ENCODE measurements at places on chromosomes 12 and 14.

DNA sequence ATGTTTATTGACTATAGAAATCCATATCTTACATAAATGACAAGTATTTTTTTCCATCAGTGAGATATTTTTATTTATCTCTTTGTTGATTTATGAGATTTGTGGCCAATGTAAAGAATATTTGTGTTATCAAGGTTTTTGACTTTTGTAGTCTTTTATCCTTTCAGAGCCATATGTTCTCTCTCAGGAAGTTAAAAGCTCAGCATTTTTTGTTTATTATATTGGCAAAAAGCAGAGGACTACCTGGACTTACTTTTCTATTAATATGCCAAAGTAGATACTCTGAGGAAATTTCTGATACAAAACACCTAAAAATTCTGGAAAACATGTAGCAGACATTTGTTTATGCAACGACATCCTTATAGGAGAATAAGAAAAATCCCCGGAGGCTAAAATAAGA is 490.3 kb downstream of the SLC6A15 start:
- DNase-seq = no peak

- no peak for DNase-seq
Measured at GRCh38 chr14:34053666-34054065, 102.8 kb upstream of the EGLN3 start.

- no peak for DNase-seq
Measured at GRCh38 chr12:58814036-58814435, 106.3 kb downstream of the LRIG3 start.

DNA sequence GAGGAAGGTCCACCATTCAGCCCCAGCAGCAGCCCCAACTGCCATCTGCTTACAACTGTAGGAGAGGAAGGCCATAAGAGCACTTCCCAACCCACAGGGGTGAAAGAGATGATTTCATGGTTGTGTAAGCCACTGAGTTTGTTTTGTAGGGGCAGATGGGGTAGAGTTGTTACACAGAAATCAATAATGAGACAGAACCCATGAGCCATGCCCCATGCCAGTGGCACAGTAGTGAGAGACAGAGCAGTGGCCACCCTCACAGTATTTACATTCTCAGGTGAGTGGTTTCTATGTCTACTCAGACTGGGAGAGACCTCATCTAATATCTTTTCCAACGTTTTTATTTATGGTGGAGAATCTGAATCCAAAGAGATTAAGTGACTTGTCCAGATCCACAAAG is 68.6 kb downstream of the NUAK1 start:
- DNase-seq = no peak

DNA sequence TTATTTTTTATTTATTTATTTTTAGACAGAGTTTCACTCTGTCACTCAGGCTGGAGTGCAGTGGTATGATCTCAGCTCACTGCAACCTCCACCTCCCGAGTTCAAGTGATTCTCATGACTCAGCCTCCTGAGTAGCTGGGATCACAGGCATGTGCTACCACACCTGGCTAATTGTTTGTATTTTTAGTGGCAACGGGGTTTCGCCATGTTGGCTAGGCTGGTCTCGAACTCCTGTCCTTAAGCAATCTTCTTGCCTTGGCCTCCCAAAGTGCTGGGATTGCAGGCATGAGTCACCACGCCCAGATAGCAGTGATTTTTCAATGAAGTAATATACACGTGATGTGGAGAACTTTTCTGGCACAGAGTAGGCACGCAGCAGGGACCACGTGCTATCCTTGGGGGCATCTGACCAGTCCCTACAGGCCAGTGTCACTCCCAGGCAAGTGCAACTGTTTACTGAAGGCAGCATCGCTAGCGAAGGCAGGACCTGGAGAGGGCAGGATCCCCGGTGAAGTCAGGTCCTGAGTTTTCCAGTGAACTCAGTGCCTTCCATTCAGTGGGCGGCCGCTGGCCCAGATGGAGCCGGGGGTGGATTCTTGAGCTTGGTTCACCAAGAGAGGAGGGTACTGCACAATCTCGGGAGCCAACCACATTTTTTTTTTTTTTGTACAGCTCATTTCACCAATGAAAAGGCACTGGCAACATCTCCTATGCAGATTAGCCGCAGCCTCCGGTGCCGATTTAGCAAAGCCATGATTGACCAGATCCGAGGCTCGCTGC is 11.1 kb upstream of the CLMN start:
- DNase-seq = no peak

- no peak for DNase-seq
Measured at GRCh38 chr14:76002383-76002782, 16.8 kb downstream of the IFT43 start.

GRCh38 chr12:33605757-33606156 is 166.1 kb upstream of the SYT10 start:
- DNase-seq = no peak

DNA sequence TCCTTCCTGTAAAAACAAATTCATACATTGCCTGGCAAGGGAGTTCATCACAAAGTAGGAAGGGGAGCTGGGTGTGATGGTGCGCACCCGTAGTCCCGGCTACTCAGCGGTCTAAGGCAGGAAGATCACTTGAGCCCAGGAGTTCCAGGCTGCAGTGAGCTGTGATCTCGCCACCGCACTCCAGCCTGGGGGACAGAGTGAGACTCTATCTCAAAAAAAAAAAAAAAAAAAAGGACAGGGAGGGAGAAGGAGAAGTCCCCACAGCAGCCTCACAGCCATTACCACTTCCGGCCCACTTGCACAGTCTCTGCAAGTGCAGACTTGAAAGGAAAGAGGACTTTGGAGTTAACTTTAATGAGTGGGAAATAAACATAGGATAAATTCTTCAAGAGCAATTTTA is 121.0 kb downstream of the FBXL14 start:
- DNase-seq = no peak

GRCh38 chr14:49896966-49897365 is 4.1 kb downstream of the ARF6 start:
- no peak for DNase-seq

- peak; percentile 86 for DNase-seq
Measured at GRCh38 chr14:102220031-102220430, 80.3 kb downstream of the WDR20 start.

GRCh38 chr12:28390206-28390605 is 199.9 kb downstream of the CCDC91 start:
- DNase-seq = no peak

GRCh38 chr12:80189241-80189640 is 89.9 kb downstream of the OTOGL start:
- no peak for DNase-seq

- no peak for DNase-seq
Measured at GRCh38 chr12:109588461-109589239, 15.1 kb downstream of the MVK start.

- peak; percentile 87 for DNase-seq
Measured at GRCh38 chr14:106605548-106606448, 1079.4 kb downstream of the TMEM121 start.

- DNase-seq = no peak
Measured at GRCh38 chr12:126355346-126355745, 1290.1 kb downstream of the AACS start.

- no peak for DNase-seq
Measured at GRCh38 chr12:3574986-3575385, 84.0 kb downstream of the PRMT8 start.

Data from germinal center (tissue), 1 donor.